ENCODE measurements at places on chromosomes 2 and 18. TPM values are rescaled to one million over a fixed set of nuclear protein-coding genes. Genes with fewer than 3 reads are reported as not detected.
A peak's percentile ranks its signal among the peaks of the same experiment; 100 is the strongest.

GRCh38 chr2:219073413-219074129, 12.8 kb upstream of the IHH start:
- DNase-seq: no peak

DNA sequence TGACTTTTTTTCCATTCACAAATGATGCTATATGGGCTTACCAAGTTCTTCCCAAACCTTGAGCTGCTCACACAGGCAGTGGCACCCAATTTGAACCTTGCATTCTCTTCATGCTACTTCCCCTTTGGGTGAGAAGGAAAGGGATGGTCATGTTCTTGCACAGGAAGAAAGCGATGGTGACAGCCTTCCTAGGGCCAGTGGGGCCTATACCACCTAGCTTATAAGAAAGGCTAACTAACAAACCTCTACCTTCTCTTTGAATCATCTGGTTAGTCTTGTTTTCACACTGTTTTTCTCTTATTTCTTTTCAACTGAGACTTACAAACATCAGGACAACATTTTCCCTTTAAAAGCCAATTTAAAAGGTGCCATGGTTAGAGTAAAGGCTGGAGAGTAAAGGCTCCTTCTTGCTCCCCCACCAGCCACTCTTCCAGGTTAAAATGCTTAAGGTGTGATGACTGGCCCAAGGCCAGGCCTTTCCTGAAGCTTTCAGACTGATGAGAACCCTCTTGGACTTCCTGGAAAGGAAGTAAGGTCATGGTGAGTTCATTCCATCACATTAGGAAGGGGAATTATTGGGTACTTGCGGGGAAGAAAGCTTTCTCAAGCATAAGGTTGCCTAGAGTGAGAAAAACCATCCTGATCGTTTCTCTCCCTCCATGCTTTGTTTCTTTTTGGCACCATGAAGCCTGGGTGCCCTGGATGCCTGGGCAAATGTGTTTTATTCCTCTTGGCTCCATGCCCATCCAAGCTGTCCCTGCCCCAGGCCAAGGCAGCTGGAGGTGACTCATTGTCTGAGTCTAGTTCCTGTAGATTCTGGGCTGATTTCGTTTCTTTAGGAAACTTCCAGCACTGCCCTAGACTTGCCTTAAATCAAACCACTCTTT, 41.4 kb upstream of the ITGB6 start:
- peak; percentile 33 for DNase-seq

DNA sequence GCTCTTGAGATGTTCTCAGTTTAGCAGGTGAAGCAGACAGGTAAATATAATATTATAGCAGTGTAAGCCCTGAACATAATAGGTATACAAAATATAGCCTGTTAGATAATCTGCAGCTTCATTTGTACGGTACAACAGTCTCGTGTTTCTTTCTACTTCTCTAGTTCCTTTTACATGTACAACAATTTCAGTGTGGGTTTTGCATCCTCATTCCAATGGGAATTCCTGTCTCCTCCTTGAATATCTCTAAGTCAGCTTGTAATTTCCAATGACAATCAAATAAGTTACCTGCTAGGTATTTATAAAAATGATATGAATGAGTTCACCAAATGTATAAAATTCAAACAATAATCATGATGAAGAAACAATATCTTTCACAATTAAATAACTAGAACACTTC, 330.0 kb upstream of the RND3 start:
- DNase-seq: no peak

- no peak for DNase-seq
These were observed 362.8 kb downstream of the CBLN2 start for GRCh38 chr18:72181241-72181764.

DNA sequence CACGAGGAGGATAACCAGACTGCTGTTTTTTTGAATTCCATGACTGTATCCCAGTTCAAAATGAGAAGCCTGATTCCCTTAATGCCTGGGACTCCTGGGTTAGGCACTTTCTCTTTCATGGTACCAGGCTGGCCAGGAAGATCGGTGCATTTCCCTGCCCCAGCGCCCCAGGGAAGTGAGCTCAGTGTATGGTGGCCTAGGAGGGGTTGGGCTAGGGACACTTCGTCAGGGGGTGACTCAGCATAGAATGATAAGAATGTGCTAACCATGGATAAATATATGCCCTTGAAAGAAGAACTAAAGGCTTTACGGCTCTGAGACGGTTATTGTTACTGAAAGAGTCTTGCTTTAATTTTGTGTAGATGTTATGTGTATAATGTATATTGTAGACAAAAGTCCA, 27.5 kb upstream of the FAM237A start:
- no peak for DNase-seq

- no peak for DNase-seq
These were observed 2.4 kb downstream of the RTKN start for GRCh38 chr2:74439373-74439772.

DNA sequence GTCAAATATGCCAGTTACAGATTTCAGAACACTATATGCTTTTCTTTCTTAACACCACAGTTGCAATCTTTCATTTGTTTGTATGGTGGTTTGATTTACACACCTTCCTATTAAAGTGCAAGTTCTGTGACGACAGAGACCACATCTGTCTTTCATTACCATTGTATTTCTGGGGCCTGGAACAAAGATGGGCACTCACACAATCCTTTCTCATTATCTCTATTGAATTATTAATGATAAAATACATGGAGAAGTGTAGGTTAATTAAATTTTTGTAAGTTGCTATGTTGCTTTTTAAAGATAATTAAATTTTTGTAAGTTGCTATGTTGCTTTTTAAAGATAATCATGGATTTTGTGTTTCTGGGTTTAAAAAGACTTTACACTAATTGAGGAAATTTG, 79.9 kb downstream of the KCTD18 start:
- DNase-seq: no peak

GRCh38 chr2:239804161-239805042, 220.7 kb downstream of the NDUFA10 start:
- peak; percentile 25 for DNase-seq

DNA sequence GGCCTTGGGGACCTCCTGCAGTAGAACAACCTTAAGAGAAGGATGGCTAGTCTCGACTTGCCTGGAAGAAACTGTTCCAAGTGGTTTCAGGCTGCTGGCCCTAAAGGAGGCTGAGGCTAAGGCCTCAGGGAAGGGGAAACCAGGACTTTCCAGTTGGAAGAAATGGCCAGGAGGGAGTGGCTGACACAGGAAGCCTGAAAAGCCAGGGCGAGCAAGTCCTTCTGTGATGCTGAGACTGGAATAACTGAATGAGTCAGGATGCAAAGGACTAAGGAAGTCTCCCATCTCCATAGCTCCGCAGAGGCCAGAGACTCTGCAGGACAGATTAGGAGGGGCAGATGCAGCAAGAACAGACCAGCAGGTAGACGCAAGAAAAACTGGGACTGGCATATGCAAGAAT, 7.4 kb downstream of the HTRA2 start:
- no peak for DNase-seq

The ASXL3 gene
- not detected for total RNA-seq

The UGT1A5 gene
- not detected for total RNA-seq

The OR6B2 gene
- not detected for total RNA-seq

The LYPD6B gene
- total RNA-seq: not detected

The SRBD1 gene
- total RNA-seq: 22.2 TPM

The TM4SF20 gene
- not detected for total RNA-seq

The ANKRD30BL gene
- not detected for total RNA-seq

The MAB21L4 gene
- not detected for total RNA-seq

The PSTPIP2 gene
- 4.1 TPM for total RNA-seq
